Glutamatergic neuron (in vitro differentiated cells): ENCODE measurements at places on chromosomes 5 and 9. TPM values are rescaled to one million over a fixed set of nuclear protein-coding genes. Genes with fewer than 3 reads are reported as not detected.
A peak's percentile ranks its signal among the peaks of the same experiment; 100 is the strongest.

DNA sequence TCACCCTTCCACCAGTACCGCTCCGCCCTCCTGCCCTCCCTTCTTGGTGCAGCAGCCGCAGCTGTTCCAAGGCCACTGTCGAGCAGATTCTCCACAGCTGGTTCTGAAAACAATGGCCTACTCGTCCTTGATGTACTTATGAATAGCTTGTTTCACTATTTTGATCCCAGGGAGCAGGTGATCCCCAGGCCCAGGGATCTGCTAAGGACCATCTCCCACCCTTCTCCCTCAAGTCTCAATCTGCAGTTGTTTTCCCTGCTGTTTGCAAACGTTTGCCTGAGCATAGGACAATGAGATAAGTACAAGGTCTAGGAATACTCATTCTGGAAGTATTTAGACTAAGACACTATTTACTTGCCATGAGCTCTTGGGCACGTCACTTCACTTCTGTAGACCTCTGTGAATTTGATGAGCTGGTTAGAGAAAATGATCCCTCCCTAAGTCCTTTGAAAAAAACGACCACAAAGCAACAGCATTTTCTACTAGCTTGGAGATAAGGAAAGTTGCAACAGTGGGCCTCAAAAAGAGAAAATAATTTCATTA, 1.8 kb downstream of the LURAP1L start:
- DNase-seq, result peak; percentile 88

GRCh38 chr5:139371482-139372435, 11.3 kb downstream of the SLC23A1 start:
- DNase-seq, result no peak

DNA sequence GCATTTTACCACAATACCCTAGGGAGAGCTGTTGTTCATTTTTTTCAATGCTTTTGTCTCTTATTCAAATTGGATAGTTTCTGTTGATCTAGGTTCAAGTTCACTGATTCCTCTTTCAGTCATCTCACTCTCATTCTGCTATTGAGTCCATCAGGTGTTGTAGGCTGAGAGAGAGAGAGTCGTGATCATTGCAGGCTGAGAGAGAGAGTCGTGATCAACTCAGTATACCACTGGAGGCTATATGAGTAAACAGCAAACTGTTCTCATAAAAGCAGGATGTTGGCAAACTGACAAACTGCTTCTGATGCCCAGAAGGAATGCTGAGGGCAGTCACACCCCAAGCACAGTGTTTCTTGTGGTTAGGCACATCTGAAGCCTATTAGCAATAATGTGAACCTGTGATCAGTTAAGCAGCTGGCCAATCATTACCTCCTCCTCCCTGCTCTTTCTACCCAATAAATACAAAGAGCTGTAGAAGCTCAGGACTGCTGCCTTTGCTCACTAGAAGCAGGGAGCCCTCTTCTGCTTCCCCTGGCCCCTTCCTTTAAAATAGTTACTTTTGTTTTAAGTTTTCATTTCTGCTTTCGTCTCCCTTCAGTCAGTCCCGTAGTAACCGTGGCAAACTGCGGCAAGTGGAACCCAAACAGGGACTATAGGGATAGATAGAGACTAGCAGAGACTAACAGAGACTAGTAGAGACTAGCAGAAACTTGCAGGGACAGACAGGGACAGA, 476.1 kb upstream of the ACO1 start:
- no peak for DNase-seq

- peak; percentile 66 for DNase-seq
These were observed at the start of gene KLHL3 for GRCh38 chr5:137735555-137736284. KLHL3 (minus strand) TSS chr5:137736089; CDS start chr5:137735646, 443 bp downstream.

DNA sequence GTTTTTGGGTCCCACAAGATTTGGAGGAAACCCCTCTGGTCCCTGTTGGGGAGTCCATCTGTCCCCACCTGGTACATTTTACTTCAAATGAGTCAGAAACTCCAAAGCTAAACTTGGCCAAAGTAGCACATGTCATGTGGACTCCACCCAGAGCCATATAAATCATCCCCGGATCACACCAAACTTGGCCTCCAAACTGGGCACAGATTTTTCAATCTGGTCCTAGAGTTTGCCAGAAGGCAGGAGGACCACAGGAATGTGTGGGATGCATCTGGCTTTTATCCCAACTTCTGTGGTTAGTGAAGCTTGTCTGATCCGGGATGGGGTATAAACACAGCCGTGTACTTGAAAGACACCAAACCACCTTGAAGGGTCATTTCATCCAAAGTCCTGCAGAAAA, 66.3 kb downstream of the MAT2B start:
- DNase-seq, result no peak

DNA sequence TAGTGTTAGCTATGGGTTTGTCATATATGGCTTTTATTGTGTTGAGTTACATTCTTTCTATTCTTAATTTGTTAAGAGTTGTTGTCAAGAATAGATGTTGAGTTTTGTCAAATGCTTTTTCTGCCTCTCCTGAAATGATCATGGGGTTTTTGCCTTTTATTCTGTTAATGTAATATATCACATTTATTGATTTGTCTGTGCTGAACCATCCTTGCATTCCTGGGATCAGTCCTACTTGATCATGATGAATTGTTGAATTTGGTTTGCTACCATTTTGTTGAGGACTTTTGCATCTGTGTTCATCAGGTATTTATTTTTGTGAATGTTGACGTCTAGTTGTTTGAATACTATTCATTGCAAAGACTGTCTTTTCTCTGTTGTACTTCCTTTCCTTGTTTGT, 23.9 kb downstream of the RIC1 start:
- DNase-seq, result no peak

DNA sequence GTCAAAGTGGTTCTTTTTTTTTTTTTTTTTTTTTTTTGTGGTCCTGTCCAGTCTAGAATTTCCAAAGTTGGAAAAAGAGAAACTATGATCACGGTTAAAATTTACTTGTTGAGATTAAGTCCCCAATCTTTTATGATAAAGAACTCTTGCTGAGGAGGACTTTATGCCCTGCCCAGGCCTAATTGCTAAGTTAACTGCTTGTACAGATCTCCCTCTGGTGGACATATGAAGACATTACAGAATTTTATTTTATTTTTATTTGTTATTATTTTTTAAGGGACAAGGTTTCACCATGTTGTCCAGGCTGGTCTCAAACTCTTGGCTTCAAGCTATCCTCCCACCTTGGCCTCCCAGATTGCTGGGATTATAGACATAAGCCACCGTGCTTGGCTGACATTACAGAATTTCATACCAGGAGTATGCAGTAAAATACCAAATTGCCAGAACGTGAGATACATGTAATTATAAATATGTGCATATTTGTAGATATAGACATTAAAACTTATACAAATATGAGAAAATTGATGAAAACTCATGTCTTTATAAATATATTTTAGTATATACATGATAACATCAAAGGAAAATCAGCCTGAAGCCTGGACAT, 91.2 kb downstream of the RFK start:
- no peak for DNase-seq

GABRA1 gene
- not detected for total RNA-seq
